ENCODE measurements at places on chromosomes 3 and 15. TPM values are rescaled to one million over a fixed set of nuclear protein-coding genes. Genes with fewer than 3 reads are reported as not detected.

The ISLR2 gene
- not detected for total RNA-seq

The RBSN gene
- 17.1 TPM for total RNA-seq

The GABRR3 gene
- total RNA-seq: not detected

The SUSD5 gene
- 9.7 TPM for total RNA-seq

The TMEM158 gene
- 17.2 TPM for total RNA-seq

The HTR3E gene
- total RNA-seq: not detected

The CHRD gene
- not detected for total RNA-seq

The GASK1A gene
- total RNA-seq: not detected

The WDR5B gene
- total RNA-seq: 3.5 TPM

The SNAP23 gene
- total RNA-seq: 70.8 TPM

The RAB6B gene
- total RNA-seq: 0.41 TPM

The MCF2L2 gene
- total RNA-seq: 0.38 TPM

The CFAP20DC gene
- 4.5 TPM for total RNA-seq

The PRRT3 gene
- 1.5 TPM for total RNA-seq

The PLSCR2 gene
- total RNA-seq: not detected

The CACNA2D2 gene
- not detected for total RNA-seq

The DUOXA1 gene
- not detected for total RNA-seq

The DNAJA4 gene
- total RNA-seq: not detected

Data from A375 (cell line).